Fibroblast of lung (primary cell): ENCODE measurements at places on chromosomes 4 and X. TPM values are rescaled to one million over a fixed set of nuclear protein-coding genes. Genes with fewer than 3 reads are reported as not detected.

Gene AMTN
- total RNA-seq, result not detected in 2 replicates

Gene COL4A5
- total RNA-seq, result 54.7 and 55.7 TPM in 2 replicates

Gene XAGE1A
- total RNA-seq, result not detected in 2 replicates

Gene HTN3
- not detected in 2 replicates for total RNA-seq

Gene PSAPL1
- not detected in 2 replicates for total RNA-seq

Gene VSIG1
- total RNA-seq, result not detected in 2 replicates

Gene RHOH
- not detected in 2 replicates for total RNA-seq

Gene CEP135
- 5.9 and 6.4 TPM in 2 replicates for total RNA-seq

Gene PRKX
- total RNA-seq, result 10.8 and 19.3 TPM in 2 replicates

Gene XAGE2
- not detected in 2 replicates for total RNA-seq

Gene KLKB1
- total RNA-seq, result 0.17 and 0.26 TPM in 2 replicates

Gene ASMT
- not detected in 2 replicates for total RNA-seq

Gene GABRE
- total RNA-seq, result 3.8 and 23.1 TPM in 2 replicates

Gene NEUROG2
- not detected in 2 replicates for total RNA-seq

Gene UGT2B10
- total RNA-seq, result not detected in 2 replicates

Gene RASGEF1B
- total RNA-seq, result 0.33 and 0.51 TPM in 2 replicates

Gene KIAA1210
- not detected in 2 replicates for total RNA-seq

Gene PLK4
- total RNA-seq, result 1.3 and 5.9 TPM in 2 replicates

Gene PDGFC
- total RNA-seq, result 67.3 and 103 TPM in 2 replicates
